Effector memory CD8-positive, alpha-beta T cell (primary cell): ENCODE measurements at places on chromosomes 2 and 18.

DNA sequence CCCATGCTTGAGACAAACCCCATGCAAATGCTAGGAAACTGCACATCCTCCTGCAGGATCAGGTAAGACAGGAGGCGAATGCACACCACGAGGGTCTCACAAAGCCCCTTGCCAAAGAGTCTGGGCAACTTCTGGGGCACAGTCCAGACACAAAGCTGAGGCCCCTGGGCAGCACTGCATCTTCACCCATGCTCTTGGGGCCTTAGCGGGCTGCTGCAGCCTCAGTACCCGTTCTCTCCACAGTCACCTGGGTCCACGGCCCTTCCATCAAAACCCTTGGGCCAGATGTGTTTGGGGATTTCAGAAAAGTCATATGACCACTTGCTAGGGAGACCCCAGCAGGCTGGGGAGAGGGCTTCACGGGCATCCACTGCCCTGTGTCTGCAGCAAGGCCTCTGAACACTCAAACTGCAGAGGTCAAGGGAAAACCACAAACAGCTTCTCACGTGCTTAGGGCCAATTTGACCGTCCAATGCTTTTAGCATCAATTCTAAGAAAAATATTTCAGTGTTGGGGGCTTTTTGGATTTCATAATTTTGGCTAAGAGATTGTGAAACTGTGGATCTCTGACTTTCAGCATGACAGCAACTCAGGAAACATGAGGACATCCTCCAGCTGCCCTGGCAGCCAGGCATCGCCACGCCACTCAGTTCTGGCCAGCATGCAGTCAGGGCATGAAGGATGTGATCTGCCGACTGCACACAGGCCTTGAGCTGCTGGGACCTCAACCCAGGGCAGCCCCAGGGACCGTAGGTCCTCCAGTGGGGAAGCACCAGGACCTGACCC lies 20.0 kb downstream of the PASK start:
- DNase-seq, result no peak

- no peak for DNase-seq
Measured at GRCh38 chr2:157858846-157859245, 17.3 kb downstream of the ACVR1 start.

DNA sequence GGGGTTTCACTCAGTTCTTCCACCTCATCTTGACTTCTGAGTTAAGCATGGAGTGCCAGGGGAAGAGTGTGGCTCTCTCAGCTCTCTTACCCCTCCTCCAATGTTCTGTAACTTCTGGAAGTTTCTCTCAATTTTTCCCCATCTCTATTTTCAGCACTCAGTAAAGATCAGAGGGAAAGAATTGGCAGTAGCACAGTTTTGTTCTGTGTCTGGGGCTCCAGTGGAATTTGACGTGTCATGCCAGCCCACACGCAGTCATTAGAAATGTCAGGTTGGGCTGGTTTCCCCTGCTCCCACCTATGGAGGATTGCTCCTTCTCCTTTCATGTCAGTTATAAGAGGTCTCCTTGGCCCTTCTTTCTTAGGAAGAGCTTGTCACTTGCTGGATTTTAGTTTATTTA lies 104.6 kb upstream of the COL3A1 start:
- DNase-seq, result no peak

DNA sequence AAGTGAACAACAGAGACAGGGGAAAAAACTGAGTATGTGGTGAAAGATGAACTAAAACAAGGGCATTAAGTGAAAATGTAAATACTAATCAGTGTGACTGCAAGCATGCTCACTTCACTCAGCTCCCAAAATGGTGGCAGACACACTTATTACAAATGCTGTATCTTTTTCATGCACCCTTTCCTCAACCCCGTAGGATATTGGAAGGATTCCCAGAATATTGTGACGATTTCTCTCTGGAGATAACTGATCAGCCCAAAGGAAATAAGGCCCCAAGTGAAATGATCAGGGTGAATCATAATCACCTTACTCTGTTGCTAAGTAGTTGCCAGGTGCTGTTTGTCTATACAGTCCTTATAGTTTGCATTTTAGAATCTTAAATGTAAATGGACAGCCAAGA lies 138.9 kb upstream of the IL1R2 start:
- no peak for DNase-seq

GRCh38 chr2:183541766-183542165 lies 417.5 kb downstream of the NUP35 start:
- no peak for DNase-seq

GRCh38 chr18:1090758-1091157 lies 186.1 kb downstream of the ADCYAP1 start:
- DNase-seq, result no peak

DNA sequence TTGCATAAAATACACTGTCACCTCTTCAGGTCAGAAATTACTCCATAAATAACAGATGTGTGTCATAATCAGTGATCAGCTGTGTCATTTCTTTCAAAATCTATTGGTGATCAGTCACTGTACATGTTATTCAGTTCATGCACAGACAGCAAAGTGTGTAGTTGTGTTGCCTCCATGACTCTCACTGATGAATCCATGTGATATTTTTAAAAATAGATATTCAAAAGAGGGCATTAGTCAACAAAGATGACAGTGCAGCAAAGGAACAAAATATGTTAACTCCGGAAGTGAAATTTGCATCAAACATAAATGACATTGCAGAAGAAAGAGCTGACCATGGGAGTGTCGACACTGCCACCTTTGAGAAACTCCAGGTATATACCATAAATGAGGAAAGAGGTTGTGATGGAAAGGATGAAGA lies 17.1 kb upstream of the MCM6 start:
- no peak for DNase-seq

DNA sequence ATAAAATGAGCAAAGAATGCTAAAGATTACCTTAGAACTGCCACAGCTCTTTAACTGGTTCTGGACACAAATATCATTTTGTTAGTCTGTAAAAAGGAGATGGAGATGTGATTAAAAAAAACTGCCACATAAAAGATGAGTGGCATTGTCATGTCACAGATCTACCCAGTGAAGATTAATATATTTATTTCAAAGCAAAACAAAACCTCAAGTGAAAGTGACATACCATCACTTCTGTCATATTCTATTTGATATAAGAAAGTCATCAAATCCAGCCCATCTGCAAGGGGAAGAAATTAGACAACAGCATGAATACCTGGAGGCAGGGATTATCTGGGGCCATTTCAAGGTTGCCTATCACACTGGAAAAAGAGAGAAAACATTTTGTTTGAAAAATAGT lies 417.6 kb upstream of the LRRTM4 start:
- no peak for DNase-seq

GRCh38 chr2:51013933-51014526 lies 17.9 kb downstream of the NRXN1 start:
- DNase-seq, result no peak
